ENCODE measurements at places on chromosomes 1 and 21. TPM values are rescaled to one million over a fixed set of nuclear protein-coding genes. Genes with fewer than 3 reads are reported as not detected.
A peak's percentile ranks its signal among the peaks of the same experiment; 100 is the strongest.

DNA sequence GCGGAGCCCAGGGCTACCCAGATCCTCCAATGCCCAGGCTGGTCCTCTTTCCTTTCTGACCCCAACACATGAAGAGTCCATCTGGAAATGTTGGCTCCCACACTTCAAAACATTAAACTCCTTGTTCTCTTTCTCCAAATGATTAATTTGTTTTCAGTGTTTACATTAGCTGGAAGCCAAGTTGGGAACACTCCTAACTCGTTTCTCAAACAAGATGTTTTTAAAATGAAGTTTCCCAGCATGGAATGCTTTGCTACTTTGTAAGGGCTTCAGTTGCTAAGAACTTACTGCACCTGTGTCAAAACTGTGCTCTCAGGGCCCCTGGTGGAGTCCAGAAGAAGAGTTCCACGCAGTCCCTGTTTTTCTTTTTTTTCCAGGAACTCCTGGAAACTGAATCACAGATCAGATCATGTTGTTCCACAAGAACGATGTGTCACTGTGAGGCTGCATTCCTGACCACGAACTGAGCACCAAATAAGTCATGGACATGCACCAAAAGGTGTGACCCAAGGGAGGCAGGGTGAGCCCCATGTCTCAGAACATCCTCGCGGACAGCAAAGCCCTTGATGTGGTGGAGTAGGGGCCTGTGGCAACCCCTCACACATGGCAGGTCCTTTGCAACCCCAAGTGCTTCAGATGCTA is 257.3 kb downstream of the KCNJ6 start:
- H3K27me3 ChIP-seq = peaks cover 2% of the 10 kb centered on the region
- no peaks in the 10 kb centered on the region for H3K36me3 ChIP-seq
- H3K27ac ChIP-seq = peak overlapping the region; percentile 53
- H3K4me1 ChIP-seq = no peaks in the 10 kb centered on the region

GRCh38 chr1:216898801-216899200 is 175.6 kb upstream of the ESRRG start:
- H3K4me1 ChIP-seq = no peaks in the 10 kb centered on the region
- DNase-seq = no peak
- H3K4me3 ChIP-seq = no peak overlapping the region
- H3K36me3 ChIP-seq = no peaks in the 10 kb centered on the region

The SERTAD4 gene
- total RNA-seq = not detected

DNA sequence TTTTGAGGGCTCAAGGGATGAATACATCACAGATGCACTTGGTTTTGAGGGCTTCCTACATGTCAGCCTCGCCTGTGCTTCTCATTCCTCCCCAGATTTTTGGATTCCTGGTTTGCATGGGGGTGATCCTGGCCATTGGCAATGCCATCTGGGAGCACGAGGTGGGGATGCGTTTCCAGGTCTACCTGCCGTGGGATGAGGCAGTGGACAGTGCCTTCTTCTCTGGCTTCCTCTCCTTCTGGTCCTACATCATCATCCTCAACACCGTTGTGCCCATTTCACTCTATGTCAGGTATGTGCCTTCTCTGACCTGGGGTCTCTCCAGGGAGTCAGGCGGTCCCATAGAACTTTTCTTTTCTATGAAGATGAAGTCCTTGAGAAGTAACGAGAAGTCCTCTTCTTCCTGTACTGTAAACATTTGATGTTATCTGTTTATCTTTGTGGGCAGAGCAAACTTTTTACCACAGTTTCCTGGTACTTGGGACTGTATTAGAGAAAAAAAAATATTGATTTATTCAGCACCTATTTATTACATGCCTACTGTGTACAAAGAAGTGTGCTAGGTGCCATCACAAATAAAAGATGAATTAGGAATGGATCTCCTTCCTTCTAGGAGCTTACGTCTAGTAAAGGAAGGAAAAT is 12.0 kb downstream of the ATP8B2 start:
- peak overlapping the region; percentile 38 for H3K4me3 ChIP-seq
- H3K4me1 ChIP-seq = peaks cover 42% of the 10 kb centered on the region
- H3K27me3 ChIP-seq = no peaks in the 10 kb centered on the region
- peaks cover 75% of the 10 kb centered on the region for H3K36me3 ChIP-seq

- peaks cover 6% of the 10 kb centered on the region for H3K36me3 ChIP-seq
- no peak for DNase-seq
- no peak overlapping the region for H3K4me3 ChIP-seq
- H3K27me3 ChIP-seq = no peaks in the 10 kb centered on the region
Measured at GRCh38 chr1:41751804-41752513, 166.8 kb downstream of the HIVEP3 start.

- no peaks in the 10 kb centered on the region for H3K27me3 ChIP-seq
- peaks cover 8% of the 10 kb centered on the region for H3K4me1 ChIP-seq
- no peak overlapping the region for H3K4me3 ChIP-seq
- peaks cover 5% of the 10 kb centered on the region for H3K36me3 ChIP-seq
Measured at GRCh38 chr1:8889925-8890785, 11.7 kb upstream of the ENO1 start.

- no peak for DNase-seq
- H3K4me3 ChIP-seq = no peak overlapping the region
- H3K36me3 ChIP-seq = peaks cover 36% of the 10 kb centered on the region
- no peaks in the 10 kb centered on the region for H3K27me3 ChIP-seq
- peaks cover 51% of the 10 kb centered on the region for H3K4me1 ChIP-seq
Measured at GRCh38 chr1:55196433-55197035, 18.6 kb downstream of the USP24 start.

DNA sequence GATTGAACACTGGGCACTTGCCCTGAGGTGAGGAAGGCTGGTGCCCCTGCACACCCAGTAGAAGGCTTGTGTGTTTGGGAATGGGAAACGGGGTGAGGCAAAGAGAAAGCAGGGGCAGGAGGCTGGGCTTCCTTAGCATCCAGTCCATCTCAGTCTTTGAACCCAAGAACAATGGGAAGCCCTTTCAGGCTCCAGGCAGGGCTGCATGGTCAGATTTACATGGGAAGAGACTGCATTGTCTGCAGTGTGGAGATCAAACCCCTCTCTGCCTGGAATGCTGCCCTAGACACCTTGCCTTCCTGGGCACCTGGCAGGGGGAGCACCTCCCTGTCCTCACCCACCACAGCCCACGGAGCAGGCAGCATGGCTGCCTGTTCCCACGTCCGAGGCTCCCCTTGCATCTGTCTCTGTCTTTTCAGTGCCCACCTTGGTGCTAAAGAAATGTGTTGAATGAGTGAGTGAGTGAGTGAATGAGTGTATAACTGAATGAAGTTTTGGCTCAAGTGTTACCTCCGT is 268.5 kb downstream of the GRIK3 start:
- H3K4me1 ChIP-seq = no peaks in the 10 kb centered on the region
- H3K4me3 ChIP-seq = no peak overlapping the region
- no peak overlapping the region for H3K27ac ChIP-seq
- H3K36me3 ChIP-seq = no peaks in the 10 kb centered on the region

The RAB25 gene
- 0.18 TPM for total RNA-seq

GRCh38 chr21:30733026-30733425 is 14.0 kb downstream of the KRTAP21-2 start:
- H3K4me3 ChIP-seq = no peak overlapping the region
- DNase-seq = no peak
- H3K27me3 ChIP-seq = peaks cover 28% of the 10 kb centered on the region
- no peak overlapping the region for H3K27ac ChIP-seq
- peaks cover 1% of the 10 kb centered on the region for H3K4me1 ChIP-seq

The CYP4B1 gene
- total RNA-seq = not detected

- H3K4me1 ChIP-seq = peaks cover 7% of the 10 kb centered on the region
- H3K27me3 ChIP-seq = no peaks in the 10 kb centered on the region
- no peaks in the 10 kb centered on the region for H3K36me3 ChIP-seq
- no peak overlapping the region for H3K27ac ChIP-seq
- no peak for DNase-seq
Measured at GRCh38 chr1:41503538-41504113, 19.1 kb upstream of the EDN2 start.

The AMY1A gene
- not detected for total RNA-seq

GRCh38 chr1:33322870-33323585 is 2.1 kb upstream of the A3GALT2 start:
- no peaks in the 10 kb centered on the region for H3K4me1 ChIP-seq
- H3K27ac ChIP-seq = no peak overlapping the region
- peaks cover 31% of the 10 kb centered on the region for H3K36me3 ChIP-seq
- no peak for DNase-seq
- no peak overlapping the region for H3K4me3 ChIP-seq

DNA sequence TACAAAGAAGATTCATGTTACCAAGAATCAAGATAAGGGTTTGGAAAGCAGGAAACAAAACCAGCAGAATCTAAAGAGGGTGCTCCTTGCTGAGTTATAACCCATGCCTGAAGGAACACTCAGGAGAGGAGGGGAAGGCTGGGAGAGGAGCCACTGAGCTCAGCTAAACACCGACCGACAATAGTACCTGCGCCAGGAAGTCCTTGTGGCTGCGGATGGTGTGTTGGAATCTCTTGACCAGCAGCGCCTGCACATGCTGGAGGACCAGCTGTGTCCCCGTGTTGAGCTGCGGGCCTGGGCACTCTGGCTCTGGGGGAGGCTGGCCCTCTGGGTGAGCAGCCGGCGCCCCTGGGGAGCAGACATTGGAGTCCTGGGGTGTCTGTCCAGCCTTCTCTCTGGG is 89.4 kb downstream of the ABCA4 start:
- H3K27ac ChIP-seq = no peak overlapping the region
- H3K36me3 ChIP-seq = no peaks in the 10 kb centered on the region
- H3K27me3 ChIP-seq = peaks cover 11% of the 10 kb centered on the region
- no peak overlapping the region for H3K4me3 ChIP-seq
- no peak for DNase-seq

GRCh38 chr1:62325681-62326080 is 6.4 kb upstream of the KANK4 start:
- peaks cover 2% of the 10 kb centered on the region for H3K27me3 ChIP-seq
- H3K4me3 ChIP-seq = no peak overlapping the region
- DNase-seq = no peak
- H3K27ac ChIP-seq = no peak overlapping the region
- no peaks in the 10 kb centered on the region for H3K4me1 ChIP-seq

GRCh38 chr1:201348211-201348566 is 29.3 kb downstream of the TNNT2 start:
- no peak overlapping the region for H3K27ac ChIP-seq
- peaks cover 11% of the 10 kb centered on the region for H3K27me3 ChIP-seq
- H3K4me3 ChIP-seq = no peak overlapping the region
- H3K4me1 ChIP-seq = no peaks in the 10 kb centered on the region

The PLA2G2D gene
- total RNA-seq = not detected

DNA sequence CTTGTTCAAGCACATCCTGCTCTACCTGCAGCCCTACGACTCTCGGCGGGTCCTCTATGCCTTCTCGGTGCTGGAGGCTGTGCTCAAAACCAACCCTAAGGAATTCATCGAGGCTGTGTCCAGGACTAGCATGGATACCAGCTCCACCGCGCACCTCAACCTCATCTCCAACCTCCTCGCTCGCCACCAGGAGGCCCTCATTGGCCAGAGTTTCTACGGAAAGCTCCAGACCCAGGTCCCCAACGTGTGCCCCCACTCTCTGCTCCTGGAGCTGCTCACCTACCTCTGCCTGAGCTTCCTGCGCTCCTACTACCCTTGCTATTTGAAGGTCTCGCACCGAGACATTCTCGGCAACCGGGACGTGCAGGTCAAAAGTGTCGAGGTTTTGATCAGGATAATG is 74.3 kb upstream of the MORC3 start:
- peaks cover 27% of the 10 kb centered on the region for H3K36me3 ChIP-seq
- no peak overlapping the region for H3K4me3 ChIP-seq
- no peaks in the 10 kb centered on the region for H3K27me3 ChIP-seq
- peaks cover 8% of the 10 kb centered on the region for H3K4me1 ChIP-seq

The LHX4 gene
- total RNA-seq = not detected

DNA sequence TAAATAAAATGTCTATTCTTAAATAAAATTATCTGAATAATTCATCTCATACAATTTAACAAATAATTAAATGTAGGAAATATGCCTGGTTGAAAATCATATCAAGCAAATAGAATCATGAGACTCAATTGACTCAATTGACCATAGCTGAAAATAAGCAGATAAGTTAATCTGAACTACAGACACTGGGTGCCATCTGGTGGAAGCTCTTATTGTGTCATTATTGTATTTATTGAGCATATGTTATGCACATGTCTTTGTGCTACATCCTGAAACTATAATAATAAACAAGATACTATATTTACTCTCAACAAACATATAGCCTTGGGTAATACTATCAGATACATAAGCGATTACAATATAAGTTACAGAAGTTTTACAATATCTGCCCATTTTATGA is 41.0 kb downstream of the BRINP3 start:
- H3K27ac ChIP-seq = no peak overlapping the region
- no peak for DNase-seq
- H3K36me3 ChIP-seq = no peaks in the 10 kb centered on the region

GRCh38 chr1:30412241-30413110 is 310.9 kb downstream of the MATN1 start:
- H3K27ac ChIP-seq = no peak overlapping the region
- no peaks in the 10 kb centered on the region for H3K4me1 ChIP-seq
- no peaks in the 10 kb centered on the region for H3K36me3 ChIP-seq
- no peak overlapping the region for H3K4me3 ChIP-seq

The SLC9C2 gene
- not detected for total RNA-seq

The ITGB2 gene
- total RNA-seq = 210 TPM

DNA sequence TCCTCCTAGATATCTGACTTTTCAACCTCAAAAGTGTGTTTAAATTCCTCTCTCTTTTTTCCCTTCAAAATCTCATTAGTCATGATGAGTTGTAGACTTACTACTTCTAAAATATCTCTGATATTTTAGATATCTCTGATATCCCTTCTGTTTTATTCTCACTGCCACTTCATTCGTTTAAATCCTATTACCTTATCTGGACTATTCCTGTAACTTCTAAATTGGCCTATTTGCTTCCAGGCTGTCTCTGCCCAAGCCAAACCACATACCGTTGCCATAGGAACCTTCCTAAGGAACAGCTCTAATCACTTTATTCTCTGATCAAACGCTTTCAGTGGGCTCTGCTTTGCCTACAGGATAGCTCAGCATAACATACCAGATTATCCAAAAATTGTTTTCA is 333.1 kb upstream of the CHRM3 start:
- no peak overlapping the region for H3K27ac ChIP-seq
- H3K36me3 ChIP-seq = no peaks in the 10 kb centered on the region
- H3K4me1 ChIP-seq = no peaks in the 10 kb centered on the region
- H3K27me3 ChIP-seq = no peaks in the 10 kb centered on the region
- H3K4me3 ChIP-seq = no peak overlapping the region
- DNase-seq = no peak

DNA sequence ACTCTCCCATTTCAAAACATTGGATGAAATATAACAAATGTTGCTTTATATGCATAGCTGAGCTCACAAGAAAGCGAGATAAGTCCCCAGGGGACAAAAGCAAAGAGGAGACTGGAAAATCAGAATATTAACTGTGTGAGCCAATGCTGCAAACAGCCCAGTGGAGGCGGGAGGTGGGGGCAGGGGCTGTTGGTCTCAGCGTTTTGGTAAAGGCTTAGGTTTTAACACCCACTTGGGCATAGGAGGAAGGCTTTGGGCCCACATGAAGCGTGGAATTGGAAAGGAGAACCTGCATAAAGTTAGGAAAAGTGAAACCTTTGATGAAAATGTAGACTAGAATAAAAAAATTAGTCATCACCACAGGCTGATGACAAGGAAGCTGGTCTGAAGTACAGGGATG is 30.2 kb upstream of the SMIM12 start:
- H3K27ac ChIP-seq = no peak overlapping the region
- no peaks in the 10 kb centered on the region for H3K36me3 ChIP-seq
- DNase-seq = no peak
- no peak overlapping the region for H3K4me3 ChIP-seq
- peaks cover 4% of the 10 kb centered on the region for H3K4me1 ChIP-seq

The OR2L3 gene
- total RNA-seq = not detected
